ENCODE measurements at places on chromosomes 5 and 9.

DNA sequence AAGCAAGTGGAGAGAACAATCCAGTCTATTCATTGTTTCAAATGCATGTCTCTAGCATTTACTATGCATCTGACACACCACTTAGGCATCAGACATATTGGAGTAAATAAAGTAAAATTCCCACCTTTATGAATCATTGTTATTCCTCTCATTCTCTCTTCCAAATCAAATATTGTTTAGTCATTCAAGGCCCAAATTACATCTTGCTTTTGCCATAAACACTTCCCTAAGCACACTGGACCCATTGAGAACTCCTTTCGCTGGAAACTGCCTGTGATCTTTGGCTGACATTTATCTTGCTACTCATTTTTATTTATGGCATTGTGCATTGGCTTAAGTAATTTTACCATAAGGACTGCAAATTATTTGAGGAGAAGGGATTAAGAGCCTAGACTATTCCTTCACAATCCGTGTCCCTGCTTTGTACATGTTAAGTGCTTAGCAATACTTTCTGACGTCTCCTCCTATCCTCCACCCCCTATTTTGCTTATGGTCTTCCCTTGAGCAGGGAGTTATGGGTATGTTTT is 7.4 kb downstream of the C5orf46 start:
- DNase-seq, result no peak

- no peak for DNase-seq
Measured at GRCh38 chr5:15968993-15969392, 210.6 kb downstream of the MARCHF11 start.

DNA sequence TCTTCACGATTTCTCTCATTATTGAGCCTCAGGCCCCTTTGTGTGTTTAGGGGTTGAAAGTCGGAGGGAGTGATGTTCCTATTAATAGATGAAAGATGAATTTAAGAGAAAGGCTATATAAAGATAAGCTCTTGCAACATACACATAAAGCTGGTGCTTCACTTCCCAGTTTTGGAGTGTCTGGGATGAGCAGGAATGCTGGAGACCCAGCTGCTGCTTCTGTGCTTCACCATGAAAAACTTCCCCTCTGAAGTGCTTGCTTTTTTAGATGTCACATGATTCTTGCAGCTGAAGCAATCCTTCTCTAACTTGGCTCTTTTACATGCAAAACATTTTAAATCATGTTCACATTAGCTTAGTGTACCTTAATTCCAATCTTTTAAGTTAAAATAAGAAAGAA is 19.7 kb upstream of the SNCAIP start:
- DNase-seq, result peak; percentile 38

DNA sequence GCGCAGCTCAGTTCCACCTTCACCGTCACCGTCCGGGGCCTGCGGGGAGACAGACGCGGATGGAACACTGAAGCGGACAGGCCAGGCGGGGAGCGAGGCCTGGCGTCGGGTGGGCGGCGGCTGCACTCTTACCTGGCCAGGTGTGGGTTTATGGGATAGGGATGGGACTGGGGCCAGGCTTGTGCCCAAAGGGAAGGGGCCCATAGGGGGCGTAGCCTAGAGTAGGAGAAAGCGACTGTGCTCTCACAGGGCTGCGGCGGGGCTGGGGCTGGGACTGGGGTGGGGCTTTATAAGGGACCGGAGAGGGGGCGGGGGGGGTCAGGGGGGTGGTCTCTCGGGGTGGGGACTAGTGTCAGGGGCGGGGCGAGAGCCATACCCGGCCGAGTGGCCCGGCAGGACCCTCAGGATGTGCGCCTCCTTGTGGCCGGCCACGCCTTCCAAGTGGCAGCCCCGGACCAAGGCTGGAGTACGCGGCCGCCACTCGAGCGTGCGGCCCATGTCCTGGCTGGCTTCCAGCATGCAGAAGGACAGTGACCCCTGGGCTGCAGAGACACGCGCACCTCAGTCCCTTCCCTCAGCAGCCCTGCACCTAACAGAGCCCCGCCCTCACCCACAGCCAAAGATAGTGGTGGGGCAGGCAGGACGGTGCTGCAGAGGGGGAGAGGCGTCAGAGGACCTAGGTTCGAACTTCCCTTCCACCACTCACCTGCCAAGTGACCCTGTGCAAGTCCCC is 22.8 kb downstream of the FPGS start:
- DNase-seq, result no peak

GRCh38 chr9:132090771-132091170 is 11.1 kb upstream of the MED27 start:
- no peak for DNase-seq

DNA sequence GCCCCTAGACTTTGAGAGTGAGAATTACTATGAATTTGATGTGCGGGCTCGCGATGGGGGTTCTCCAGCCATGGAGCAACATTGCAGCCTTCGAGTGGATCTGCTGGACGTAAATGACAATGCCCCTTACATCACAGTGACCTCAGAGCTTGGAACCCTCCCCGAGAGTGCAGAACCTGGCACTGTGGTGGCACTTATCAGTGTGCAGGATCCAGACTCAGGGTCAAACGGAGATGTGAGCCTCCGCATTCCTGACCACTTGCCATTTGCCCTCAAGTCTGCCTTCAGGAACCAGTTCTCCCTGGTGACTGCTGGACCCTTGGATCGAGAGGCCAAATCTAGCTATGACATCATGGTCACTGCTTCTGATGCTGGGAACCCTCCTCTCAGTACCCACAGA is 1.3 kb downstream of the PCDHGC4 start:
- no peak for DNase-seq

- DNase-seq, result no peak
Measured at GRCh38 chr5:154709368-154710305, 45.5 kb upstream of the LARP1 start.

DNA sequence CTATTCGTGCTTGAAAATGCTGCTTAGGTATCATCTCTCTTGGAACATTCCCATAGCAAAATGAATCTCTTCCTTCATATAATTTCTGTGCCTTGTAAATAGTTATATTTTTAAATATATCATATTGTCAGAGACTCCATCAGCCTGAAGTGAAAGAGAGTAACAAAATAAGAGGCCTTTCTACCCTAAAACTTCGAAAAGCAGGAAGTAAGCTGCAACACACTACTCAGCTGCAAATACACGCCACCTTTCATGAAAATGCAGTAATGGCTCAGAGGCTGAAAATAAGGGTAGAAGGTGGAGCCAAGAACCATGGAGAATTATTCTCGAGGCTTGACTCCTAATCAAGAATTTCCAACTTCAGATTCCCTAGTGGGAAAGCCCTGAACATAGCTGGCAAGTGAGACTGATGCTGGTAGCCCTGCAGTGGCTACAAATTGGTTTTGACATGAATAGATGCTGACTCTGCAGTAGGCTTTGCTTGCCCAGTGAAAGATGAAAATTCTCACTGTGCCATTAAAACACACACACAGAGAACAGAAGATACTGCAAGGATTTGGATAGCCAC is 30.2 kb upstream of the PTGER4 start:
- no peak for DNase-seq

DNA sequence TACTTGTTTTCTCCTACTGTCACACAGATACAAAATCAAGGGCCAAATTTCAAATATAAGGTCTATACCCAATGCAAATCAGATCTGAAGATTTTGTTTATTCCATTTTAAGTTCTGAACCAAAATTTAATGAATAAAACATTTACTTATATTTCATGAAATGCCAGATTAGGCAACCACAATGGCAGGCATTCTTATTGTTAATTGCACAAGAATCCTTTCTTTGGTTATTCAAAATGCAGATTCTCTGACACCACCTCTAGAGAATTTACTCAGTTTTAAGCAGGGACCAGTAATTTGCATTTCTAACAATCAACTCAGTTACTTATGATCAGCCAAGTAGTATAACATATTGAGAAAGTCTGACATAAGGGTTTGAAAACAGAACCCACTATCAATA is 972.4 kb upstream of the ACO1 start:
- no peak for DNase-seq

DNA sequence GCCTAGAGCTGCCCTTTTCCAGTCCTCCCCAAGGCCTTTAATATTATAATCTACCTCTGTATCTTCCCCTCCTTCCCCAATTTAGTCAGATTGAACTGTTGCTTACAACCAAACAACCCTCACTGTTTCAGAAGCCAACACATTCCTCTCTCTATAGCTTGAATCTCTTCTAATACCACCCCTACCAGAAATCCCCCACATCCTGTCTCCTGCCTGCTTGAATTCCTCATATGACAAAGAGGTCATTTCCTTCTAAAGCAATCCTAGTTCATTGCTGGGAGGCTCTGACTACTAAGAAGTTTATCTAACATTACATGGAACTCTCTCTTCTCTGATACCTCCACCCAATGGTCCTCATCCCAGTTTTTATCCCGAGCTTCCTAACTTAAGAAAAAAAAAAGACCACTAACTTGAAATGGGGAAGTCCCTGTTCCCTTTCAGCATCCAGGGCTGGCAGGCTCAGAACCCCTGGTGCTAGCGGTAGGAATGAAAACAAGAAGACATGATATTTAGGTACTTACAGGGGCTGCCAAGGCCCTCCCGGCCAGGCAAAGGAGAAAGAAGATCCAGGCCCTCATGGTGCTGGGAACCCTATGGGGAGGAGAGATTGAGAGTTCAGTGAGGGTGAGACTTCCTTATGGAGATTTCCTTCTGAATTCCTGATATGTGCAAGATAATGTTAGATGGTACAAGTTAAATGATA is 11.0 kb downstream of the SPARC start:
- DNase-seq, result no peak
